ENCODE measurements at places on chromosomes 5 and 9. TPM values are rescaled to one million over a fixed set of nuclear protein-coding genes. Genes with fewer than 3 reads are reported as not detected.

- DNase-seq, result peak; percentile 57
Observed at GRCh38 chr5:134249469-134250379, 23.9 kb upstream of the PPP2CA start.

DNA sequence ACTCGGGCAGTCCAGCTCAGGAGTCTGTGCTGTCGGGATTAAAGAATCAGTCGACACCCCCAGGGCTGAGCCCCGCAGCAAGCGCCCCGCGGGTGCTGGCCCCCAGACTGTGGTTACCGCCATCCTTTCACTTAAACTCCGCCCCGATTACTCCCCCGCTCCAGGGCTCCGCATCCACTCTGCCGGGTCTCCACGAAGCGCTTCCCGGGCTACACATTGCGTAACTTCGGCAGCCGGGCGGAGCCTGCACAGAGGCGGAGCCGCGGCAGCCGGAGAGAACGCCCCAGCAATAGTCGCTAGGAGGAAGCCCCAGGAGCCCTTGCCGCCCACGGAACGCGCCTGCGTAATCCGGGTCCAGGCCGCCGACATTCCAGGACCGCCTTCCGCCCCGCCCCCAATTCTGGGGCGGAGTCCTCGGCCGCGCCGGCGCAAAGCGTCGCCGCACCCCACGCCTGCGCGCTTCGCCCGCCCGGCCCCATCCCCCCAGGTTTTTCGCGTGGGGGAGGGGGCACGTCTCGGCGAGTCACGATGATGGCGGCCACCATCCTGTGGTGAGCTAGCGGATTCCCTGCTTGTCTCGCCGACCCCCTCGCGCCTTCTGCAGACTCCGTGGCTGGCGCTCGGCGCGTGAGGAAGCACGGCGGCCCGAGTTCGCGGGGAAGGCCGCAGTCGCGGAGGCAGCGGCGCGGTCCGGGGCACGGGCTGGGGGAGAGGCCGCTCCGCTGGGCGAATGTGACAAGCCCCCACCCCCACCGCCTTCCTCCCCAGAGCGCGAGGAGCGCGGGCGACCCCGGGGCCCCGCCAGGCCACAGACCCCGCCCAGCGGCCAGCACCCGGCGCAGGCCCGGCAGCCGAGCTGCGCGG is at the start of gene RAD23B:
TSS of gene RAD23B (plus strand) at position 521 of the 864 bp plus-strand sequence. CDS start 351 bp downstream, outside the sequence.
- peak; percentile 97 for DNase-seq

- DNase-seq, result no peak
Observed at GRCh38 chr5:4518903-4519672, 621.0 kb upstream of the ADAMTS16 start.

DNA sequence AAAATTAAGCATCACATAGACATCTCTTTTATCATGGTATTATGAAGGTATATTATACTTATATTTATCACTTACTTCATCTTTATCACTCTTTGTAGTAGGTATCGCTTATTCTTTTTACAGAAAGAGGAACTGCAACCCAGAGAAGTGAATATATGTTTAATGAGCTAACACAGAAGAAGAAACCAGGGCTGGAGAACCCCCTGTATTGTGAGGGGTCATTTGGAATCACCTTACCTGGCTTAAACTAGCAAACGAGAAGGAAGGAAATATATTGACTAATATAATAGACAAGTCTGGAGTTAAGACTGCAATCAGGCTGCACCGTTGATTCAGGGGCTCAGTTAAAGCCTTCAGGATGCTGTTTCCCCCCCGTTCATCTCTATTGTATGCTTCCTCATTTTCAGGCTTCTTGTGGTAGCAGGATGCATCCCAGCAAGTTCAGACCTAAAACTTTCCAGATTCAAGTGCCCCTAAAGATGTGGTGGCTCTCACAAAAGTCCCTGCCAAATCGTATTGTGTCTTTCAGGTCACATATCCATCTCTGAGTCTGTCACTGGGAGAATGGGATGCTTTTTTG is 146.4 kb downstream of the GCNT1 start:
- no peak for DNase-seq

GRCh38 chr9:8734760-8735159 is 935.2 kb upstream of the DMAC1 start:
- DNase-seq, result no peak

Gene TAS2R1
- not detected for total RNA-seq

Gene TSSK1B
- not detected for total RNA-seq

GRCh38 chr5:173308226-173308625 is 20.0 kb downstream of the STC2 start:
- no peak for DNase-seq

DNA sequence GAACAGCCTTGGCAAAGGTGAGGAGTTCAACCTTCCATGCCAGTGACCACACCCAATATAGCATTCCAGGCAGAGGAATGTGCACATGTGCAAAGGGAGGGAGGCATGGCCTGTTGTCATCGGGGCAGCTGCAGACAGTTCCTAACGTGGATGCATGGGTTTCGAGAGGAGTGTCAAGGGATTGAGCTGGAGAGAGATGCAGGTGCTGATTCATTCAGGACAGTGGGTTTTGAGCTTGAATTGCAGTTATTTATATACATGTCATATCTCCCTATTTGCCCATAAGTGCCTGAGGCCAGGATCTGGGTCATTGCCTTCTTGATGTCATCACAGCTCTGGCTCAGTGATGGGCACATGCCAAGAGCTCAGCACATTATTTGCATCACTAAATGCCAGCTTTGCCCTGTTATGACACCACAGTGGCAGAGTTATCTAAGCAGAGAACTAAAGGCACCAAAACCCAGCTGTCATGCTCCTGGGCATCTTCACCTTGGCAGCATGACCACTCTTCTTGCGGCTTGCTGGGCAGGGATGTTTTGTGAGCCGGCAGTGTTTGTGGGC is 278.0 kb downstream of the NTRK2 start:
- DNase-seq, result no peak

DNA sequence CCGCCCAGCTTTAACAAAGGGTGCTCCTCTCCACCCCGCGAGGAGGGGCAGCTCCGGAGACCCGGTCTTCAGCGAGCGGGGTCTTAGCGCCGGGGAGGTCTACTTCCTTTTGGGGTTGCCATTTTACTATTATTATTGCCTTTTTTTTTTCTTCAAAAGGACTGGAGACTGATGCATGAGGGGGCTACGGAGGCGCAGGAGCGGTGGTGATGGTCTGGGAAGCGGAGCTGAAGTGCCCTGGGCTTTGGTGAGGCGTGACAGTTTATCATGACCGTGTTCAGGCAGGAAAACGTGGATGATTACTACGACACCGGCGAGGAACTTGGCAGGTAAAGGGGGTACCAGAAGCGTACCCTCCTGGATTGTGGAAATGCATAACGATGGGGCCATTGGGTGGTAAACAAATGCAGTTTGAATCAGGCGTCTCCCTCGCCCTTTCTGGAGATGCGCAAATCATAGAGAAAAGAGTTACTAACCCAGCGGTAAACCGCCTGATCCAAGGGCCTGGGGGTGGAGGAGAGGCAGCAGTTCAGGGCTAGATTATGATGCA is 1.2 kb downstream of the DAPK1 start:
- DNase-seq, result no peak

Gene TRIM23
- total RNA-seq, result 5.9 TPM

- no peak for DNase-seq
Observed at GRCh38 chr5:146607659-146608332, 91.8 kb upstream of the GPR151 start.

Gene CDH6
- total RNA-seq, result not detected

GRCh38 chr9:133113163-133113948 is 7.7 kb downstream of the RALGDS start:
- no peak for DNase-seq

Gene PCDHA9
- not detected for total RNA-seq

GRCh38 chr9:17137566-17137965 is 2.7 kb downstream of the CNTLN start:
- DNase-seq, result no peak

GRCh38 chr9:72675586-72675985 is 154.2 kb downstream of the TMC1 start:
- DNase-seq, result no peak

All from K562 (cell line).